AG09319 (cell line): ENCODE measurements at places on chromosomes 7 and 10.

DNA sequence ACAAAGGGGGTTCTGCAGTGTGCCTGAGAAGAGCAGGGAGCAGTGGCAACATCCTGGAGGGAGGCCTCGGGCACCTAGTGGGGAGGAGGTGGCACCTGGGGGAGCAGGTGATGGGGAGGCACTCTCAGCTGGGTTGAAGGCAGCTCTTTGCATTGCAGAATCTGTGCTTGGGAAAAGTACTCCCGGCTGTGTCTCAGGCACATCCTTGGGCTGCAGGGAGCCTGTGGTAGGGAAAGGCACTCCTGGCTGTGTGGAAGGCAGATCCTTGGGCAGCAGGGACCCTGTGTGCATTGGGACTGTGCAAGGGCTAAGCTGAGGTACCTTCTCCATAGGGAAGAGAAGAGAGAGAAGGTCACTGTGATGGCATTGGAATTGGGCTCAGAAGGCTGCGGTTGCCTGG lies 52.8 kb upstream of the ANTXRL start:
- DNase-seq: no peak

DNA sequence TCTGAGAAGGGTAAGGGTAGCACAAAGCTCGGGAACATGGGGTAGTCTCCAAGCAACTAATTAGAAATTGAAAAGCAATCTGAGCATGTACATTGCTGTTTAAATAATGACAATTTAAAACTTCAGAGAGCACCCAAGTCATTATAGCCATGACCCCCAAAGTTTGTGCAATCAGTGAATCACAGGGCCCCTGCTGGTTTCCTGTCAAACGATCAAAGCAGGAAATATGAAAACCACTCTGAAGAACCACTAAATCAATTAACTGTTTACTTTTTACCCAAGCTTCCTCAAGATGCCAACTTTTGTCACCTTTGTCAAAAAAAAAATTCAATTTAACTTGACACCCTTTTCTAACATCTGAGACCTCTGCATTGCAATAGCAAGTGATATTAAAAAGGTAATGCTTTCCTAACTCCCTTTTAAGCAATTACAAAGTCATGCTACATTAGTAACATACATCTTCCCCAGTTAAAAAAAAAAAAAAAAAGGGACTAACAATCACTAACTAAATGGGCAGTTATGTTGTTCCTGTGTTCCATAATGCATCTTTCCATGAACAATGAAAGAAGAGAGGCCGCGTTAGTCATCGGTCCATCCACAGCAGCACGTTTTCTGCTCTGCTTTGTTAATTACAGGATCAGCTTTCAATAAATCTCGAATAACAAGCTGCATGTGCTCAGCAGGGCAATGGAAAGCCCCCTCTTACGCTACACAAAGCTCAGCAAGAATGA lies 80.6 kb downstream of the ETV1 start:
- no peak for DNase-seq

DNA sequence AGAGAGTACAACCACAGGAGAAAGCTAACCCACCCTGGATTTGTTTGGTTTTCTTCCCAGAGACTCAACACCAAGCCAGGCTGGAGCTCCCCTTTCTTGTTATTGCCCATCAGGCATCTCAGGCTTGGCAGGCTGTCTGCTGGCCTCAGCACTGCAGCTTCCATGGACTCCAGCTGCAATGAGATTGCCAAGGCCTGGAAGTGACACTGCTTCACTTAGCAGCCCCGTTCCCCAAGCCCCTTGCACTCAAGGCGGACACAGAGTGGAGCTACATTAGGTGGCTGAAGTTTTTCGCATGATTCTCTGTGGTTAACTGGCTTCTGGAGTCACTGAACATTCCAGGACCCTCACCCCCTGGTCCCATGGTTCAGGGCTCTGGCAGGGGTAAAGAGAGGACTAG lies 163.1 kb upstream of the GDF10 start:
- no peak for DNase-seq

DNA sequence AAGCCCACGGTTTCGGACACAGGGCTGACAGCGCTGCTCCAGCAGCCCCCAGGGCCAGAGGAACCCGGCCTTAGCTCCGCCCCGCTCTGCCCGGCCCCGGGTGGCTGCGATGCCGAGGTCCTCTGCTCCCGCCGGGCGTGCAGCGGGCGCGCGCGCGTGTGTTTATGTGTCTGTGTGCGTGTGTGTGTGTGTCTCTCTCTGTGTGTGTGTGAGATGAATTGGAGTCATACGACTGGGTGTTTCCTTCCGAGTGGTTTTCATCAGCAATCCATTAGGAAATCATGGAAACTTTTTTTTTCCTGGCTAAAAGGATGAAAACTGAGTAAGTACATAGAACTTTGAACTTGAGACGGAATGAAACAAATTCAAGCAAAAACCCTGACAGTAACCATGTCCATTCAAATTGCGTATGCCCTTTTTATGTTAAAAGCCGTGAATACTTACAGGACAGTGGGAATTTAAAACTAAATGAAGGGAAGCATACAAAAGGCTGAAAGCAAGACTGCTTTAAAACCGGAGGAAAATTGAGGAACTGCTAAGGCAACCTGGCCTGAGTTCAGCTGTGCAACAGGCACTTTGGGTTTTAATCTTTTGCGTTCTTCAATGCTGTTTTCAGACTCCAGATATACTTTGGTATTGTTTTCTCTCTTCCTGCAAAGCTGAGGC lies at the start of gene CPED1:
Gene CPED1, plus strand, starts transcription at position 121 of the 666 bp plus-strand sequence. CDS start 911 bp downstream, outside the sequence.
- DNase-seq: peak; percentile 75

DNA sequence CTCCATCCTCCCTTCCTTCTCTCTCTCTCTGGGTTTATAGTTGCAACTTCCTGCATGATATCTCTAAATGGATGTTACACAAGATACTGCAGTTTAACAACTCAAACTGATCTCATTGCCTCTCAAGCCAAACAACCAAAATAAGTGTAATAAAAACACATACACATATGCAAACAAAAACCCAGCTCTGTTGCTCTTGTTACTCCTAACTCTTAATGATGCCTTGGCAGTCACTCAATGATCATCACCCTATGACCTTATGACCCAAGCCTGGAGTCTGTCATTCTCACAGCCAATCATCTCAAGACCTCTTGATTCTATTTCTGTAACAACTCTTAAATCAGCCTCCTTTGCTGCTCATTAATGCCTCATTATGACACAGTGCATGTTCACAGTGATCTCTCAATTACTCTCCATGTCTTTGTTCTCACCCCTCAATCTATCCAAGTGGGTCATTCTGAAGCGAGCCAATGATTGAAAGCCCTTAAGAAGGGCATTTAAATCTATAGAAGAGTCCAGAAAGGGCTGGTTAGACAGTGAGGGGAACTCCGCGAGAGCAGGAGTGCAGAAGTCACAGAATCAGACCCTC lies 210.9 kb downstream of the INHBA start:
- peak; percentile 3 for DNase-seq

- peak; percentile 5 for DNase-seq
These were observed 262.1 kb downstream of the ATRNL1 start for GRCh38 chr10:115355162-115355760.

- DNase-seq: no peak
These were observed 1.1 kb downstream of the IL2RA start for GRCh38 chr10:6061056-6061455.

GRCh38 chr10:122021379-122021778 lies 32.4 kb downstream of the TACC2 start:
- DNase-seq: peak; percentile 29

GRCh38 chr7:103592187-103592586 lies 146.2 kb upstream of the SLC26A5 start:
- DNase-seq: no peak

- no peak for DNase-seq
These were observed 5.8 kb downstream of the IDE start for GRCh38 chr10:92567952-92568600.

DNA sequence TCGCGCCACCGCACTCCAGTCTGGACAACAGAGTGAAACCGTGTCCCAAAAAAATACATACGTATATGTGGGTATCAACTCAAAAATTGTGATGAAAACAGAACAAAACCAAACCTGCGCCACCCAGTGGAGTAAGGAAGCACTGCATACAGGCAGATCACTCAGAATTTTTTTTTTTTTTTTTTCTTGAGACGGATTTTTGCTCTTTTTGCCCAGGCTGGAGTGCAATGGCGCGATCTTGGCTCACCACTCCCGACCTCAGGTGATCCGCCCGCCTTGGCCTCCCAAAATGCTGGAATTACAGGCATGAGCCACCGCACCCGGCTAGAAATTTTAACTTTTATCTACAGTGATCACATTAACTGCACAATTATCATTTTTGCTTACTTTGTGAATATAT lies 9.1 kb upstream of the TMEM236 start:
- DNase-seq: no peak

- DNase-seq: peak; percentile 76
These were observed 228.5 kb downstream of the CDK14 start for GRCh38 chr7:90824386-90825307.

DNA sequence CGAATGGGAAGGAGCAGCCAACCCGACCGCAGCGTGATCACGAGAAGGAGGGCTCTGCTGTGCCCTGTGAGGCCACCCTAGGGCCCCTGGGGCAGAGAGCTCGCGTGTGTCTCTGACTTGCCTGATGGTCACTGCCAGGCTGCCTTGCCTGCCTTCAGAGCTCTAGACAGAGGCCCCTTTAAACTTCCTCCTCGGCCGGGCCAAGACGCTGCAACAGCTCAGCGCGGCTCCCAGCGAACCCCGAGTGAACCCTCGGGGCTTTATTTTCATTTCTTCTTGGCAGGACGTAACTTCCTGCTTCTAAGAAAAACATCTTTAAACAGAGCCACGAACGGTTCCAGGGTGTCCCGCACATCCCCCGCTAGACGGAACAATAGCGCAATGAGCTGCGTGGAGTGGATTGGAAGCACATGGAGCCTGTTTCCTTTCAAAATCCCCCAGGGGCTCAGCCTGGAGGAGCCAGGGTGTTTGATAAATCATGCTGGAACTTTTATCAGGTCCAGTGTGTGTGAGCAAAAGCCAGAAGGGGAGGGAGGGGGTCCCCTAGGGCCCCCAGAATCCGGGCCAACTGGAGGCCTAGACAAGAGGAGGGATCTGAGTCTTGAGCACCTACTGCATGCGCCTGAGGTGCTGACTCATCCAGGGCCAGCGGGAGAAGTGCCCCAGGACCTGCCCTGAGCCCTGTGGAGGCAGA lies 134.1 kb upstream of the GDF10 start:
- peak; percentile 61 for DNase-seq

GRCh38 chr10:62885684-62886461 lies 69.7 kb upstream of the EGR2 start:
- no peak for DNase-seq

- no peak for DNase-seq
These were observed 369.7 kb upstream of the NPVF start for GRCh38 chr7:25597946-25598345.

DNA sequence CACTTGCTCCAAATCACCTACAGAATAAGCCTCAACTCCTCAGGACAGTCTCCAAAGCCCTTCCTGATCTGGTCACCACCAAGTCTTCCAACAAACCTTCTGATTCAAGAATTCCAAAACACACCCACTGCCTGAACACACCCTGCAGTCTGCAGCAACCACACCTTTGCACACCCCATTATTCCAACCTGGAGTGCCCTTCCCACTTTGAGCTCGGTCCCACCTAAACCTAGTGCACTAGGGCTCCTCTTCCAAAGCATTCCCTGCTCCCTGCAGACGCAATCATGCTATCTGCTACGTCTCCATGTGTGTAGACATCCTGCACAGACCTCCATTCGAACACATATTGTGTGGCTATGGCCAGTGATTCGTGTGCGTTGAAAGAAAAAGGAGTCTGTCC lies 289.3 kb downstream of the GRID1 start:
- DNase-seq: no peak

GRCh38 chr10:13000431-13000830 lies 1.1 kb downstream of the CCDC3 start:
- no peak for DNase-seq

- DNase-seq: no peak
These were observed 786.1 kb downstream of the CNTNAP2 start for GRCh38 chr7:146902728-146903127.

- DNase-seq: no peak
These were observed 3.5 kb downstream of the POLR3A start for GRCh38 chr10:78025685-78026364.

GRCh38 chr10:1516492-1517165 lies 220.7 kb downstream of the ADARB2 start:
- DNase-seq: no peak

DNA sequence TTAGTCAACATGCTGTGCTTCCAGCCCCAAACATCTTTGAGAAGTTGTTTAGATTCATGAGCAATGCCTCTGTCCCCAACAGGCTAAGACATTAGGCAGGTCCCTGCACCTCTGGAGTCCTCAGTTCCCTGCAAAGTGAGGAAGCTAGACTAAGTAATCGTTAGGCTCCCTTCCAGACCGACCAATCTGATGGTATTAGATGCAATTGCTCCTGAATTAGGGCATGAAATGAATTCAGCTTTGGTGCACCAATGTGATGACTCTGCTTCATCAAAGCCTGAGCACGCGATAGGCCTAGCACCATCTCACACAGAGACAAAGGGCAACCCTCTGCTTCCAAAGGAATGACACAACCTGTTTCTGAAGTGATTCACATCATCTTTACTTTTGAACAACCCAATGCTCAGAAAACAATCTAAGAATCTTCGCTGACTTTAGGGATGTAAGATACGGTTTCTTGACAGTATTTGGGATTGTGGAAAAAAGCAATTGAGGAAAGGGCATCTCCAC lies 723 bp upstream of the TES start:
- no peak for DNase-seq

GRCh38 chr7:74174606-74175082 lies 488 bp downstream of the EIF4H start:
- DNase-seq: no peak

GRCh38 chr7:29078311-29079260 lies 67.8 kb downstream of the CPVL start:
- DNase-seq: no peak

DNA sequence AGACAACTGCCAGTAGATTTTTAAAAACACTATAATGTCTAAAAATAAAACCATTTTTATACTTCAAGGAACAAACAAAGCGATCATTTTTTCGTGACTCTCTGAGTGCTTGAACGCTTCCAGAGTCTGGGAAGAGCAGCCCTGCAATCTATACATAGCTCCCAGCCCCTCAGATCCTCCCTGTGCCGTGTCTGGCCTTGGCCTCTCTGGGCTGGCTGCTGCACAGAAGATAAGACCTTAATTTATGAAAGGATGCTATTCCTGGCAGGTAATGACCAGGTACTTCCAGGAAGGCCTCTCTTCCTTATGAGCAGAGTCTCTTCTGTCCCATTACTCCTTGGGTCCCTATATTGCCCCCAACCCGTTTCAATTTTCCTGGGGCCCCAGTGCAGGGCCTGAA lies 200.9 kb upstream of the AOAH start:
- no peak for DNase-seq

GRCh38 chr10:102341038-102341688 lies 54.3 kb upstream of the NFKB2 start:
- no peak for DNase-seq

GRCh38 chr10:53489335-53490182 lies 717.0 kb upstream of the MBL2 start:
- no peak for DNase-seq
